ENCODE measurements at places on chromosomes 1 and 21.

DNA sequence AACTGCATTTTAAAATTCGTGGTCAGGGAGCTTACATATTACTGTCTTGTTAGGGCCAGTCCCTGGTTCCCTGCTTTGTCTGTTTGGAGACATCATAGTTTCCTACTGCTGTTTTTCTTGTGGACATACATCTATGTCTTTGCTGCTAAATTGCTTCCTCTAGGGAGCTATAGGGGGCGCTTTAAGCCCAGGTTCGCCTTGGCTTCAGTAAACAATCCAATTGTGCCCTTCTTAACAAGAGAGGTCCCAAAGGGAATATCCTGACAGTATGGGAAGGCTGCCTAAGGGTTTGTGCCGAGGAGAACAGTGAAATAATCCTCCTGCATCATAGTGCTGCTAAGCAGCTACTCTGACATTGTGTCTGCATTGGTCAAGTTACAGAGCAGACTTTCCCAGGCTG is 112.5 kb downstream of the USH2A start:
- DNase-seq = no peak

- DNase-seq = no peak
Observed at GRCh38 chr1:84365225-84366221, 32.8 kb upstream of the DNASE2B start.

DNA sequence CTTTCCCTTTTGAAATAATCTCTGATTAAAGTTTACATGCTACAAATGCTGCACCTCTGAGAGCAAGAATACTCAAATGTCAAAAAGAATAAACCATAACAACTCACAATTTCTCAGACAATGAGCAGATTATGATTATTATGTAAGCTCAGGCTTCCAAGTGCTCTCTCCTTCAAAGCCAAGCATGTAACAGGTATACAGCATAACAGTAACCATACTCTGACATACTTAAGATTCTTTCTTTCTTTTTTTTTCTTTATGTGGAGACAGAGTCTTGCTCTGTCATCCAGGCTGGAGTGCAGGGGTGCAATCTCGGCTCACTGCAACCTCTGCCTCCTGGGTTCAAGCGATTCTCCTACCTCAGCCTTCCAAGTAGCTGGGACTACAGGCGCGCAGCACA is 155.4 kb downstream of the EIF4G3 start:
- no peak for DNase-seq

DNA sequence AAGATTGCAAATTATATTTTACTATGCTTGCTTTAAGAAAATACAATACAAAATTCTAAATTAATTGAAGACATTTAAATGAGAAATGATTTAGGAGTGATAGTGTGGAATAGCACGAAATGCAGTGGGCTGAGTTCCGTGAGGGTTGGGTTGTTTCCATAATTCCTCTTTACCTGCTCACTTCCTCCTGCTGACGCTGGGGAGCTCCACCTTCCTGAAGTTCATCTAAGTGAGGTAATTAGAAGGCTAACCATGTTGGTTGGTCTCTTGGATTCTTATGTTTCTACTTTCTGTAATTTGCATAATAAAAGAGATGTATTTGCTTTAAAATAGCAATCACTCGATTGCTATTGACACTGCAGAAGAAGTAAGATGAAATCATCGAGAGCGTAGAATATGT is 4.7 kb downstream of the OR14I1 start:
- no peak for DNase-seq

DNA sequence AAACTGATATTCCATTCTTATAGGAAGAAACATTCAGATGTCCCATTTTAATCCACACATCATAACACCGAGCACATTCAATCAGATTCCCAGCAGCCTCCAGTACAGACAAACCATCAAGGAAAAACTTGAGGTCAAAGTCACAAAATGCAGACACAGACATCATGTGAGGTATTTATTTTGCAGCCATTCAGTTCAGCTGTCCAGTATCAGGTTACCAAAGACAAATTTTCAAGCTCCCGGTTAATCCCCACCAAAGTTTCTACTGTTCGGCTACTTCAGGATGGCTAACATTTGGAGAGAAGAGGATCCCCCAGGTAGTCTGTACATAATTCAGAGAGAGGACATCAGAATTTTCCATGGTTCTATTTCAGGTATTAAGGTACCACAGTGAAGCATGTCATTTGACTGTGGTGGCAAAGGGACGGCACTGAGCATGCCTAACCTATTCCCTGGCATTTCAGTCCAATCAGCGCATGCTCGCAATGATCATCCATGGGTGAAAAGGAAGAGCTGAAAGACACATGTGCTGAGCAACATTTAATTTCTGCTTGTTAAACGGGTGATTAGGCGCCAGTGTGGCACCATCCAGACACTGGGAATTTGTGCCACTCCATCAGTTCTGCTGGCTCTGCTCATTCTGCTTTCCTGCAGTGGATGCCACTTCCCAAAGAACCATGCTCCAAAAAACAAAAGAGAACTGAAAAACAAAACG is 13.6 kb upstream of the NDC1 start:
- DNase-seq = no peak

DNA sequence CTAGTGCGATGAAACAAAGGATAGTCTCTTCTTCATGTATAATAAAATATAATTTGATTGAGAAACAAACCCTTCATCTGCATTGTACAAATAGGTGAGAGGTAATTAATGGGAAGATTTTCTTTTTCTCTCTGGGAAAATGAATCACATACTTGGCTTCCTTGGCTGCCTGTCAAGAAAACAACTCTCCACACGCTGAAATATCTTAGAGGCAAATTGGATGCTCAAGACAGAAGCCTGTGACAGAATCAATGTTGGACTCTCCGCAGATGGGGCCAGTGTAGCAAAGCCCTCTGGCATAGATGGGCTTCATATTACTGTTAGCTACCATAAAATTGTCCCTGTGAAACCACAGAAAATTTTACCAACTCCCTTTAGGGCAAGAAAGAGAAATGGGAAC is 186.6 kb downstream of the GRIK1 start:
- DNase-seq = no peak

DNA sequence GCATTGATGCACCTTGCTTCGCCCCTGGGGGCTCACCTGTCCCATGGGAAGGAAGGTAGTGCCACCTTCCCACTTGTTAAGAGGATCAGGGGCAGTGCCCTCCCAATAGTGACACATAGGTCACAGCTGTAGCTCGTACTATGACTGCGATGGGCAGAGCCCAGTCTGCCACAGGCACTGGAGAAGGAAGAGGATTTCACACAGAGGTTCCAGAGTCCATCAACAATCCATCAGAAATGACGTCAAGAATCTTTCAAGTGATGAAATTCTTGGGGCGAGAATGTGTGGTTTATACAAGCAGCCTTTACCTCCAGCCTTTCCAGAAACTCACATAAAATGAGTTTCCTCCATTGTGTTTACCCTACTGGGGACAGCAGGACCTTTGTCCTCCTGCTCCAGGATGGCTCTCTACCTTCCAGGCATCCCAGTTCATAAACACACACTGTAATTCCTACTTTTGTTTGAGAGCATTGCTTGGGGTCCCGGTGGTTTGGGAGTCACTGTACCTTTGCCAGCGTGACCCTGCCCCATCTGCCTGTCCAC is 260.6 kb upstream of the VAMP3 start:
- DNase-seq = no peak

GRCh38 chr1:175787881-175788280 is 44.5 kb upstream of the TNR start:
- no peak for DNase-seq

GRCh38 chr1:16174261-16174868 is 18.5 kb upstream of the EPHA2 start:
- no peak for DNase-seq

- DNase-seq = no peak
Observed at GRCh38 chr21:38787461-38788274, 18.1 kb upstream of the ETS2 start.

DNA sequence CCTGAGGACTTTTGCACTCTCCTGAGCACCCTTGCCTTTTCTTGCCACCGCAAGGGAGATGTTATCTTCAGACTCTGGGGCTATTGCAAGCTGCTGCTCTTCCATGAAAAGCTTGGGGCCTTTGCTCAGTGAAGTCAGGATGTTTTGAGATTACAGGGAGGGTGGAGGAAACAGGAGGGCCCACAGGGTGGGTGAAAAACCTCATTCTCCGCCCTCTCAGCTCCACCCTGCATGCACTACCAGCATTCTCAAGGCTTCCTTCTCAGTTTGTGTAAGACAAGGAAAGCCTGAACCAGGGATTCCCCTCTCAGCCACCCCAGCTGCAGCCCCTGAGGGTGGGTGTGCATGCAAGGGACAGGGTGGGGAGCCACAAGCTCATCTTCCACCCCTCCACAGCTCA is 25.8 kb upstream of the ZNF648 start:
- no peak for DNase-seq

DNA sequence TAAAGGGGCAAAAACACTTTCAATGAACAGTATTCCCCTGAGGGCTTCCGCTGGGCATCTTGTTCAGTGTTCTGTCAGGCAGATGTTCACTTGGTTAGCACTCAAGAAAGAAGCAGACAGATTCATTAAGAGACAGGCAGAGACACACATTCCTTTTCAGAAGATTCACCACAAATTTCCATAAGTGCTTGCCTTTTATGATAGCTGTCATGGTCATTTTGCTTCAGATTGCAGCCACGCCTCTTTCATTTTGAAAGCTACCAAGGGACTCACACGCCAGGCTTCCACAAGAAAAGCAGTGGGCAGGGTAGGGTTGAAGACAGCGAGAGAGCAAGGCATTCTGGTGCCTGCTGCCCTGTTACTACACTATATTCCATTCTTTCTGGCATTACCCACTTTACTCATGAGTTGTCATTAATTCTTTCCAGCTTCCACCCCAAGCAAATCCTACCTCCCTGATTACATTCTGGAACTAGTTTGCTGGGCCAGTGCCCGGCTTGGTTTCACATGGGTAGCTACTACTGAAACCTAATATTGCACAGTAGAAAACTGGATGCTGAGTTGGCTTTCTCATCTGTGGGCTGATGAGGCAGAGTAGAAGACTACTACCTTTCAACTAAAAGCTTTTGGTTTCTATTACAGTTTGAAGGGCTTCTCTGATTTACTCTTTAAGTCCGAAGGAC is 91.2 kb upstream of the COL24A1 start:
- no peak for DNase-seq

- DNase-seq = no peak
Observed at GRCh38 chr1:155392898-155393411, 72.3 kb downstream of the RUSC1 start.

GRCh38 chr1:97986041-97987005 is 65.5 kb upstream of the DPYD start:
- DNase-seq = no peak

- no peak for DNase-seq
Observed at GRCh38 chr1:39695016-39695415, 3.8 kb upstream of the HPCAL4 start.

DNA sequence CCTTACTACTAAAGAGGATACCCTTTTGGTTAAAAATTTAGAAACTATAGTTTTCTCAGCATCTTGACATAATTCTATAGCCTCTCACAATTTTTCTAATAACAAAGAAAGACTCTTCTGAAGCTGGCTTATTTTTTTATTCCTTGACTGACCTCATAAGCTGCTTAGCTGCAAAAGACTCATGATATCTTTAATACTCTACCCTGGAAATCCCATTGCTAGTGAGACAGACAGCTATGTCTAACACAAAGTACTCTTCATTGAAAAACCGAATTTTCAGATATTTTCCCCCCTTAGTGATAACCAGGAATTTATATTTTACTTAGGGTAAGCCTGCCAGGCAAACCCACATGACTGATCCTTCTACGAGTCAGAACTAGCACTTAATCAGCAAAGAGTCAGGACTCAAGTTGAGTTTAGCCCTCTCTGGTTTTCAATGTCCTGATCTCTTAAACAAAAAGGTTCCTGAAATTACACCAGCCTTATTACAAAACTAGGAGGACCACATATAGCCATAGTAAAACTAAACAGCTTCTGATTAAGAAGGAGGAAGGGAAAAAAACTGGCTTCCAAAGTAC is 56.9 kb downstream of the ENAH start:
- DNase-seq = no peak

GRCh38 chr1:2271211-2271721 is 43.1 kb downstream of the SKI start:
- DNase-seq = no peak
